Small intestine (tissue), 16 donors: ENCODE measurements at places on chromosomes 7 and 10. TPM values are rescaled to one million over a fixed set of nuclear protein-coding genes. Genes with fewer than 3 reads are reported as not detected.

DNA sequence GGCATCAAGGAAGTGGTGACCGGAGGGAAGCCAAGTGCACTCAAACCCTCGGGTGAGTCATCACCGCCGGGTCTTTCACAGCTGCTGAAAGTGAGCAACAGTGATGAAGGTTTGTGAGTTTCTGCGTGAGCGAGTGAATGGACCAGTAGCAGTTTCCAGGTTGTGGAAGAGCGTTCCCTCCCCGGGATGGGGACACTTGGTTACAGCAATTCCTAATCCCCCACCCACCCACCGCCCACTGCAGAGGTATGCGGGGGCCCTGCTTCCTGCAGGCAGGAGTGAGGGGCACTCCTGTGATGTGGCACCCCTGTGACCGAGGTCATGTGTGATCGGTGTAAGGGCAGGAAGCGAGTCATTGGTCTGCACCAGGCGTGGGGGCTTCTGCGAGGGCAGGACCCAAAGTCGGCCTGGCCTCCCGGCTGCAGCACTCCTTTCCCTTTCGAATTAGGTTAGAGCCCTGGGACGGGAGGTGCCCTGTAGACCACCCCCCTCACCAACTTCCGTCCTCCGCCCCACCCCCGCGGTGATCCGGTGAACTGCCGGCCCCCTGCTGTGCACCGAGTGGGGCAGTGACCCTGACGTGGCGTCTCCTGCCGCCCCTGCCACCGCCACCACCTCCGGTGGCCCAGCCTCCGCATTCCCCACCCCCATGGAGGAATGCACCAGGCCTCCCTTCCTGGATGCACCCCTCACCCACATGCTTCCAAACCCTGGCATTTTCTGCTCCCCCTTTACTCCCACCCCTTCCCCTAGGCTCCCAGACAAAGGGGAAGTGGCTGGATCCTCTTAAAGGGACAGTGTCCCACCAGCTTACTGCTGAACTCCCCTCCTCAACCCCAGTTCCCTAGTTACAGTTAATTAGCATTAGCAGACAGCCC, 10.9 kb downstream of the LIMK1 start:
- peak overlapping the region; percentile 33 for H3K4me3 ChIP-seq
- H3K27ac ChIP-seq: peak overlapping the region; percentile 66
- peak; percentile 51 for DNase-seq
- H3K27me3 ChIP-seq: no peaks in the 10 kb centered on the region
- no peaks in the 10 kb centered on the region for H3K4me1 ChIP-seq
- peaks cover 3% of the 10 kb centered on the region for H3K36me3 ChIP-seq

- peak overlapping the region; percentile 70 for H3K4me3 ChIP-seq
- no peaks in the 10 kb centered on the region for H3K27me3 ChIP-seq
- H3K36me3 ChIP-seq: no peaks in the 10 kb centered on the region
- peak; percentile 78 for DNase-seq
- peak overlapping the region; percentile 82 for H3K27ac ChIP-seq
- H3K4me1 ChIP-seq: peaks cover 17% of the 10 kb centered on the region
Measured at GRCh38 chr10:29409241-29410054, 120.6 kb downstream of the LYZL1 start.

DNA sequence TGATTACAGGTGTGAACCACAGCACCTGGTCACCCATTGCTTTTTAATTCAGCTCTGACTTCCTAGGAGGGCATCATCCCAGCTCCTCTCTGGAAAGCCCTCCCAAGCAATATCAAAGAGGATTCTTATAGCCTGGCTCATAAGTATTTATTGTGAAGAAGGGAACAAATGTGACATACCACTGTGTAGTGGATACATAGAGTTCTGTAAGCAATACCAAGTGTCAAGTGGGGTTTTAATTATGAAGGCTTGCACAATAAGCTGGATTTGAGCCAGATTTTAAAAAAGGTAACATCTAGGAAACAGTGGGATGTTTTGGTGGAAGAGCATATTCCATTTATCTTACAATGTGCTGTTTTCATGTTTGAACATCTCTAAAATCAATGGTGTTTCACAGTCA, 19.0 kb upstream of the PRTFDC1 start:
- no peaks in the 10 kb centered on the region for H3K4me1 ChIP-seq
- H3K4me3 ChIP-seq: no peak overlapping the region
- no peak for DNase-seq
- H3K36me3 ChIP-seq: no peaks in the 10 kb centered on the region
- no peak overlapping the region for H3K27ac ChIP-seq
- H3K27me3 ChIP-seq: no peaks in the 10 kb centered on the region

- no peaks in the 10 kb centered on the region for H3K36me3 ChIP-seq
- DNase-seq: peak; percentile 67
- no peak overlapping the region for H3K27ac ChIP-seq
- no peak overlapping the region for H3K4me3 ChIP-seq
Measured at GRCh38 chr7:28608731-28609130, 196.4 kb downstream of the CREB5 start.

DNA sequence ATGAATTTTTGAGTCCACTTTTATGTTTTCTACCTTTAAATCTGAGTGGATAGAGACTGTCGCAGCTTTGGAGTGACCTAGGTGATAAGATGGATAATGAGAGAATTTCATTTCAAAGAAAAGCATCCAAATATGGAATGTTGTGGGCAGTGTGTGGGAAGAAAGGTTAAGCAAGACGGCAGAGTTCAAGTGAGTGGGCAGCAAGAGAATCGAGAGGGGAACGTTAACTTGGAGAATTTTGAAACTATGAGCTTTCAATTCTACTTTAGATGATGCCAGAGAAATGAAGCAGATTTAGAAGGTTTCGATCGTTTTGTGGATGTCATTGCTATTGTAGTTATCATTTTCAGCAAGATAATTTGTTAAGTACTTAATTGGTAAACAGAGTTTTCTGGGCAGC, 73.0 kb downstream of the XRCC2 start:
- DNase-seq: no peak
- H3K4me3 ChIP-seq: no peak overlapping the region
- H3K36me3 ChIP-seq: no peaks in the 10 kb centered on the region
- no peaks in the 10 kb centered on the region for H3K4me1 ChIP-seq

DNA sequence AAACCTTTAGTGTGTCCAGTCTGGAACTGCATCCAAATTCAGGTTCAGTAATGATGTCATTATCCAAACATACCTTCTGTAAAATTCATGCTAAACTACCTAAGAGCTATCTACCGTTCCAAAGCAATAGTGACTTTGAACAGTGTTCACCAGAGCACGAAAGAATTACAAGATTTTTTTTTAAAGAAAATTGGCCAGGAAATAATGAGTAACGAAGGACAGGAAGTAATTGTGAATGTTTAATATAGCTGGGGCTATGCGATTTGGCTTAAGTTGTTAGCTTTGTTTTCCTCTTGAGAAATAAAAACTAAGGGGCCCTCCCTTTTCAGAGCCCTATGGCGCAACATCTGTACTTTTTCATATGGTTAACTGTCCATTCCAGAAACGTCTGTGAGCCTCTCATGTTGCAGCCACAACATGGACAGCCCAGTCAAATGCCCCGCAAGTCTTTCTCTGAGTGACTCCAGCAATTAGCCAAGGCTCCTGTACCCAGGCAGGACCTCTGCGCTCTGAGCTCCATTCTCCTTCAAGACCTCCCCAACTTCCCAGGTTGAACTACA, 694 bp upstream of the FAS start:
- H3K27me3 ChIP-seq: no peaks in the 10 kb centered on the region
- H3K4me1 ChIP-seq: peaks cover 3% of the 10 kb centered on the region
- DNase-seq: no peak
- H3K4me3 ChIP-seq: peak overlapping the region; percentile 89

GRCh38 chr10:52571516-52572182, 200.9 kb downstream of the MBL2 start:
- no peak overlapping the region for H3K27ac ChIP-seq
- no peaks in the 10 kb centered on the region for H3K4me1 ChIP-seq
- H3K27me3 ChIP-seq: no peaks in the 10 kb centered on the region
- no peak overlapping the region for H3K4me3 ChIP-seq
- DNase-seq: no peak

- no peak overlapping the region for H3K4me3 ChIP-seq
- no peaks in the 10 kb centered on the region for H3K4me1 ChIP-seq
- no peaks in the 10 kb centered on the region for H3K27me3 ChIP-seq
- no peak overlapping the region for H3K27ac ChIP-seq
Measured at GRCh38 chr10:33418301-33418700, 83.8 kb upstream of the NRP1 start.

- no peak overlapping the region for H3K27ac ChIP-seq
- no peaks in the 10 kb centered on the region for H3K27me3 ChIP-seq
- no peak for DNase-seq
- no peaks in the 10 kb centered on the region for H3K4me1 ChIP-seq
Measured at GRCh38 chr7:101066141-101066832, 19.0 kb upstream of the TRIM56 start.

DNA sequence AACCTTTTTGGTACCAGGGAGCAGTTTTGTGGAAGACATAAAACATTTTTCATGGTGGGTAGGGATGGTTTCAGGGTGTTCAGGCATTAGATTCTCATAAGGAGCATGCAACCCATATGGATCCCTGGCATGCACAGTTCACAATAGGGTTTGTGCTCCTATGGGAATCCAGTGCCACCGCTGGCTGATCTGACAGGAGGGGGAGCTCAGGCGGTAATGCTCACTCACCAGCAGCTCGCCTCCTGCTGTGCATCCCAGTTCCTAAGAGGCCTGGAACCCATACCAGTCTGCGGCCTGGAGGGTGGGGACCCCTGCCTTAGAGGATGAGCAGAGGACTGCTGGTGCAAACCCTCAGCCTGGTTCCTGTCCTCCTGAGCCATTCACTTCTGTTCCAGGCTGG, 561.7 kb downstream of the SDK1 start:
- no peak for DNase-seq
- H3K36me3 ChIP-seq: no peaks in the 10 kb centered on the region
- H3K27me3 ChIP-seq: no peaks in the 10 kb centered on the region
- no peak overlapping the region for H3K27ac ChIP-seq
- H3K4me1 ChIP-seq: no peaks in the 10 kb centered on the region
- H3K4me3 ChIP-seq: no peak overlapping the region

DNA sequence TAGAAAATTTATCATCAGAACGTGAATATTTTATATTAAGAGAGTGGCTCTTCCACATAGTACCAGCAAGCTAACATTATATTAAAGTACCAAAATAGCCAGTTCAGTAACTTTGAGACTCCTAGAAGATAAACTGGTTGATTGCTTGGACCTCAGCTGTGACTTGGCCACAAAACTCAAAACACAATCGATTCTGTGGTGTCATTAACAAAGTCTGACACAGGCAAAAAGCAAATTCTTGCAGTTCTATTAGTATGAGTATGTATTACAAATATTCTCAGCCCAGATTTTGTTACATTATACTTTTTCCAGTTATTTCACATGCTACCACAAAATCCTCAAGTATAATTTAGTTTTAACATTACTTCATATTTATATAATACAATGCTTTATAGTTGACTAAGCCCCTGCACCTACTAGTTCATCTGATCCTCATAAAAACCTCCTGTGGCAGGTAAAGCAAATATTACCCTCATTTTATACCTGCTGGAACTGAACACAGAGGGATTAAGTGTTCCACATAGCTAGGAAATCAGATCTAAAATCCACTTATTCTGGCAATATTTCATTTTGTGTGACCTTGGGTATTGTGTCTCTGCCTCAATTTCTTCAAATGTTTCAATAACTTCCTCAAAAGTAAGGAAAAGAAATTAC, 279.9 kb upstream of the MKLN1 start:
- no peak for DNase-seq
- H3K4me1 ChIP-seq: no peaks in the 10 kb centered on the region
- peaks cover 3% of the 10 kb centered on the region for H3K36me3 ChIP-seq
- no peaks in the 10 kb centered on the region for H3K27me3 ChIP-seq

GRCh38 chr10:14009371-14010100, 321.2 kb downstream of the FRMD4A start:
- H3K4me1 ChIP-seq: no peaks in the 10 kb centered on the region
- H3K4me3 ChIP-seq: peak overlapping the region; percentile 10
- DNase-seq: peak; percentile 57
- no peaks in the 10 kb centered on the region for H3K27me3 ChIP-seq
- no peak overlapping the region for H3K27ac ChIP-seq

GRCh38 chr10:128047351-128047750, 78.9 kb downstream of the MKI67 start:
- peak; percentile 90 for DNase-seq
- peaks cover 24% of the 10 kb centered on the region for H3K36me3 ChIP-seq
- peaks cover 5% of the 10 kb centered on the region for H3K4me1 ChIP-seq
- peak overlapping the region; percentile 7 for H3K4me3 ChIP-seq

GRCh38 chr10:100939763-100940344, 27.1 kb downstream of the SLF2 start:
- H3K4me3 ChIP-seq: no peak overlapping the region
- no peak overlapping the region for H3K27ac ChIP-seq
- no peaks in the 10 kb centered on the region for H3K4me1 ChIP-seq
- H3K36me3 ChIP-seq: peaks cover 4% of the 10 kb centered on the region

- no peak overlapping the region for H3K4me3 ChIP-seq
- peaks cover 70% of the 10 kb centered on the region for H3K36me3 ChIP-seq
- DNase-seq: no peak
Measured at GRCh38 chr10:102602272-102603045, 41.8 kb upstream of the TRIM8 start.

- no peaks in the 10 kb centered on the region for H3K36me3 ChIP-seq
- no peaks in the 10 kb centered on the region for H3K27me3 ChIP-seq
- no peak overlapping the region for H3K4me3 ChIP-seq
- no peaks in the 10 kb centered on the region for H3K4me1 ChIP-seq
- no peak overlapping the region for H3K27ac ChIP-seq
Measured at GRCh38 chr10:12902135-12902572, 99.4 kb downstream of the CCDC3 start.

GRCh38 chr10:64271983-64272382, 750.8 kb downstream of the REEP3 start:
- H3K27ac ChIP-seq: no peak overlapping the region
- H3K36me3 ChIP-seq: no peaks in the 10 kb centered on the region
- H3K27me3 ChIP-seq: no peaks in the 10 kb centered on the region
- H3K4me1 ChIP-seq: no peaks in the 10 kb centered on the region
- DNase-seq: no peak

DNA sequence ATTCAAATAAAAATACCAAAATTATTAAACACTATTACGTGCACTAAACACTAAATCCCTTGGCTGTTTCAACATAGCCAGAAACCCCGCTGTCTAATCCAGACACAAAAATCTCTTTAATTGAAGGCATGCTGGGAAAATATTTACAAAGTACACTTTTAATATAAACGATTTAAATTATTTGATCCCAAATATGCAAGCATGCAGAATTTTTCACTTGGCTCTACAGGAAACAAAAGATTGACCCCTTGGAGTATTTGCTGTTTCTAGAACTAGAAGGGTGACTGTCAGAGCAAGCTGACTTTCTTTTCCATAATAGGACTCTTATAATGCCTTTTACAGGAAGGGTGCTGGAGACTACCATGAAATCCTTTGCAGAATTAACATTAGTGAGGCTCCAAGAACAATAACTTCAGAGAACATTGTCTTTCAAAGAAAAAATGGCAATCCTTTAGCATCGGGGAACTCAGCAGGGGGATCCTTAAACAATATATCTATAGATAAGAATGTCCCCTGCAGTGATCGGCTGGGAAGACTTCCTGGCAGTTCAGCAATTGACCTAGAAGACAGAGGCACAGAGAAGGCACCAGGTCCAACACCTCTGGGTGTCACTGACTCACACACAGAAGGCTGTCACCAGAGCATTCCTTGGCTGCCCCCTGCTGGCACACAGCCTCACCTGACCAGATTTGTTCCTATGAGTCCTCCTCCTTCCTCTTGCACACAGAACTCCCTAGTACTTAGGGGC, 55.8 kb upstream of the MRLN start:
- peak; percentile 83 for DNase-seq
- H3K36me3 ChIP-seq: peaks cover 39% of the 10 kb centered on the region
- H3K4me3 ChIP-seq: no peak overlapping the region
- no peak overlapping the region for H3K27ac ChIP-seq
- no peaks in the 10 kb centered on the region for H3K4me1 ChIP-seq

ERVW-1 gene
- not detected for polyA plus RNA-seq

VSTM4 gene
- polyA plus RNA-seq: 7.2 TPM

HYAL4 gene
- not detected for polyA plus RNA-seq

PILRA gene
- 3.3 TPM for polyA plus RNA-seq

SLC13A1 gene
- 0.07 TPM for polyA plus RNA-seq

GPR141 gene
- polyA plus RNA-seq: not detected

ELFN1 gene
- 0.80 TPM for polyA plus RNA-seq
